ENCODE measurements at places on chromosomes 1 and 21.
A peak's percentile ranks its signal among the peaks of the same experiment; 100 is the strongest.

- no peak for DNase-seq
These were observed 24.4 kb upstream of the TARBP1 start for GRCh38 chr1:234503193-234504050.

DNA sequence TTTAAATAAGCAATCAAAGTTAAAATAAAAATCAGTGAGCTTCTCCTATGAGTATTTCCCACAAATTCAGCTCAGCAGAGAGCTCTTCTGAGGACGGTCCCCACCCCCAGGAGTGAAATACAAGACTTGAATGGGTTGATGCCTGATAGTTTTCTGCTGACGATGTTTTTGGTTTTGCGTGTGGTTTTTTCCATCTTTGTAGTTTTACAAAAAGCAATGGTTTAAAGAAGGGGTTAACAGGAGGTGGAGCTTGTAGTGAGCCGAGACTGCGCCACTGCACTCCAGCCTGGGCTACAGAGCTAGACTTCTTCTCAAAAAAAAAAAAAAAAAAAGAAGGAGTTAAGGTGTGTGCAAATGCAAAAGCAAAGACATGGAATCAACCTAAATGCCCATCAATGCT, 171.7 kb upstream of the COA6 start:
- DNase-seq: no peak

DNA sequence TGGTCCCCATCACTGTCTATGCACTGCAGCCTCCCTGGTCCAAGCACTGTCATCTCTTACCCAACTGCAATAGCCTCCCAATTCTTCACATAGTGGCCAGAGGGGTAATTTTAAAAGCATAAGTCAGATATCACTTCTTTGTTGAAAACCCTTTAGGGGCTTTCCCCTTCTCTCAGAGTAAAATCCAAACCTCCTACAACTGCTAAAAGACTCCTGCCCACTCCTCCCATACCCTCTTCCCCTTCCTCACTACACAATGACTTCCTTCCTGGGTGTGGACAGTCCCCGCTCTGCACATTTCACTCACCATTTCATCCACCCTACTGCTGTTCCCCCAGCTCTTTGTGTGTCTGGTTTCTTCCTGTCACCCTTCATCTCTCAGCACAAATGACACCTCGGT, 8.3 kb downstream of the MCOLN2 start:
- DNase-seq: peak; percentile 63

- no peak for DNase-seq
These were observed 41.5 kb downstream of the LGR6 start for GRCh38 chr1:202235003-202235660.

DNA sequence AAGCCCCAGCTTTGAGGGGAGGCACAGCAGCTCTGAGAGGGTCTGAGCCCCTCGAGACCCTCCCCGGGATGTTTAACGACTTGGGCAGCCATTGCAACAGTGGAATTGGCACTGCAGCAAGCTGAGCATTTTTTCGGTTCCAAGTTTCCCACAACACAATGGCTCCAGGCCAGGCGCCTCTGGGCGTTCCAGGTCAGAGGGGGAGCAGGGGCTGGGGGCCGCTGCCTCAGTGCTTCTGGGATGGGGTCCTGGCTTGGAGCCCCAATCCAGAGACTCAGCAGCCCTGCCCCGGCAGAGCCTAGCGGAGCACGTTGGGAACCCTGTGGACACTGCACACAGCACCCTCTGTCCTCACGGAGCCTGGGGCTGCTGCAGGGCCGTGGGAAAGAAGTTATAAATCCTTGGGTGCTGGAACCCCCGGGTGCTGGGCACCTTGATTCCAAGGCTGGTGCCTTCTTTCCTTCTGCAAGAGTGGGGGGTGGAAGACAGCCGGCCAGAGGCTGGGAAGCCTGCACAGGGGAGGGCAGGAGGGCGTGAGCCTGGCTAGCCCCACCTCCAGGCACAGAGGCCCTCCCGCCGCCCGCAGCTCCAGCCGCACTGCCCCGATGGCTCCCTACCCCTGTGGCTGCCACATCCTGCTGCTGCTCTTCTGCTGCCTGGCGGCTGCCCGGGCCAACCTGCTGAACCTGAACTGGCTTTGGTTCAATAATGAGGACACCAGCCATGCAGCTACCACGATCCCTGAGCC, 50.1 kb downstream of the COL18A1 start:
- DNase-seq: no peak

DNA sequence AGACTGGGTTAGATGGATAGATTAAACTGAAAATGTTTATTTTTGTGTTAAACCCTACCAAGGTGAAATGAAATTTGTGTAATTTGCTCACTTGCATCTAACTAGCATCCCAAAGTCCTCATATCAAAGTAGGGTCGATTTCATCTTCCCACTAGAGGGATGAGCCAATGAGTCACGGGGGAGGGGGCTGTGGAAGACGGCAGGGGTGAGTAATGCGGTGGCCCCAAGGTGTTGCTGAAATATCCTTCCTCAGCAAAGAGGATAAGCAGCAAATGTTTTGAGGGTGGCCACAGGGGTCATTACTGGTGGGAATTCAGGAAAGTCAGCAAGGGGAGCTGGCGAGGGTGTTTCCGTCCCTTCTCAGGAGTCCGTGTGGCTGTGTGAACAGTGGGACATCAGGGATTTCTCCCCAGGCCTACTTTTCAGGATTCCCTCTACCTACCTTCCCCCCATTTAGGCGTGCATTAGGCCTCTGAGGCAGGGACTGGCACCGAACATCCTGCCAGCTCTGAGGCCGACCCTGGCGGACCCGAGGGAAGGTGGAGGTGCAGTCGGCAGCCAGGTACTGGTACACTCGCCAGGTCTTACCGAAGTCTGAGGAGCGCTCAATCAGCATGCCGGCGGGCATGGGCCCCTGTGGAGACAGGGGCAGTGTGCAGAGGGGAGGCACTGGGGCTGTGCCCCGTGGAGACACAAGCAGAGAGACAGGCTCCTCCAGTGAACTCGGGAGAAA, 18.1 kb downstream of the LAMB3 start:
- DNase-seq: no peak

DNA sequence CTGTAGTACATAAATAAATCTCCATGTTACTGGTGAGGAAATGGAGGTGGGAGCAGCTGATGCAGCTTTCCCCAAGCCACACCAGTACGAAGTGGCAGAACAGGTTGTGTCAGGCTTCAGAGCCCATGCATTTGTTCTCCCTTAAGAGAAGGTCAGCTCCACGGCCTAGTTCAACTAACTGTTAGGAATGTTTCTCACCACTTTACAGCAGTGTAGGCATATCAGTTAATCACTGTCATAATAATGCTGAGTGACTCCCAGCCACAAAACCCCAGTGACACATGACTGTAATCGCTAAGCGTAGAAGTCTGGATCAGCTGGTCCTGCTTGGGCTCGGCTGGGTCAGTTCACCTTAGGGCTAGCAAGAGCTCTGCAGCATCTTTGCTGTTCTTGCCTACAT, 90.4 kb downstream of the VPS26C start:
- DNase-seq: no peak

- peak; percentile 96 for DNase-seq
These were observed at the start of gene URB1 for GRCh38 chr21:32392880-32393676. TSS of gene URB1 (minus strand) at chr21:32393012. CDS start at chr21:32392910, 102 bp downstream.

Data from activated CD4-positive, alpha-beta T cell treated with anti-CD3 and anti-CD28 coated beads, Interleukin-2, Interleukin-4, amounts not matched to agents 100 ng/mL and 50 ng/mL, durations not matched to agents 16 hours and 8 hours (primary cell).